Sciatic nerve (tissue), 2 donors: ENCODE measurements at places on chromosomes 3 and 15. TPM values are rescaled to one million over a fixed set of nuclear protein-coding genes. Genes with fewer than 3 reads are reported as not detected.

AGBL1 gene
- 0.49 TPM for total RNA-seq

EPHB1 gene
- total RNA-seq = 6.6 TPM

EIF5A2 gene
- total RNA-seq = 19.1 TPM

MYEF2 gene
- total RNA-seq = 49.8 TPM

CCDC13 gene
- total RNA-seq = 3.1 TPM

CEP19 gene
- 1.7 TPM for total RNA-seq

KLF15 gene
- 22.7 TPM for total RNA-seq

SYNPR gene
- not detected for total RNA-seq

UCN2 gene
- total RNA-seq = not detected

LRRIQ4 gene
- total RNA-seq = not detected

GPR15 gene
- 0.36 TPM for total RNA-seq

THPO gene
- total RNA-seq = 1.2 TPM

EXOG gene
- total RNA-seq = 16.7 TPM

CRYGS gene
- total RNA-seq = 4.5 TPM

CYP8B1 gene
- total RNA-seq = not detected

SHF gene
- total RNA-seq = 15.4 TPM

RASGRP1 gene
- 1.2 TPM for total RNA-seq

MUC13 gene
- not detected for total RNA-seq

PCOLCE2 gene
- 22.6 TPM for total RNA-seq

MAGI1 gene
- 64.6 TPM for total RNA-seq

MCCC1 gene
- total RNA-seq = 32.0 TPM

UROC1 gene
- total RNA-seq = not detected

HAPLN3 gene
- 15.9 TPM for total RNA-seq

SKOR1 gene
- 1.3 TPM for total RNA-seq

PLOD2 gene
- total RNA-seq = 37.2 TPM

UNC45A gene
- 56.8 TPM for total RNA-seq

FBXL22 gene
- total RNA-seq = 0.71 TPM

KLF13 gene
- total RNA-seq = 85.9 TPM

ROPN1 gene
- total RNA-seq = not detected

COL7A1 gene
- total RNA-seq = 8.7 TPM

IQCF5 gene
- not detected for total RNA-seq

KBTBD8 gene
- total RNA-seq = 2.9 TPM

HDAC11 gene
- 38.8 TPM for total RNA-seq

TMEM207 gene
- total RNA-seq = not detected

FGD5 gene
- total RNA-seq = 57.4 TPM

CSTA gene
- 6.3 TPM for total RNA-seq

CELSR3 gene
- 1.5 TPM for total RNA-seq

STAB1 gene
- 256 TPM for total RNA-seq

TMEM158 gene
- total RNA-seq = 6.5 TPM

GRAMD2A gene
- 6.7 TPM for total RNA-seq

SNTN gene
- total RNA-seq = not detected

NLGN1 gene
- 26.0 TPM for total RNA-seq

SCN11A gene
- total RNA-seq = 0.71 TPM

SH2D7 gene
- not detected for total RNA-seq

FHIT gene
- 10.2 TPM for total RNA-seq

CAPN3 gene
- total RNA-seq = 21.9 TPM

ANKRD63 gene
- not detected for total RNA-seq

PLA2G4E gene
- not detected for total RNA-seq

PGBD4 gene
- 1.9 TPM for total RNA-seq

DZIP1L gene
- total RNA-seq = 37.5 TPM

KNG1 gene
- total RNA-seq = not detected

SLC51B gene
- total RNA-seq = 0.53 TPM

SLC28A2 gene
- total RNA-seq = not detected

CMTM6 gene
- total RNA-seq = 51.2 TPM

CPNE4 gene
- total RNA-seq = 0.18 TPM

LRRC2 gene
- total RNA-seq = 2.2 TPM

SEMA3G gene
- 38.3 TPM for total RNA-seq
